Stimulated activated CD8-positive, alpha-beta memory T cell treated with anti-CD3 and anti-CD28 coated beads, Interleukin-15, amount 100 ng/mL, for 4 hours (primary cell): ENCODE measurements at places on chromosomes 16 and 17.

DNA sequence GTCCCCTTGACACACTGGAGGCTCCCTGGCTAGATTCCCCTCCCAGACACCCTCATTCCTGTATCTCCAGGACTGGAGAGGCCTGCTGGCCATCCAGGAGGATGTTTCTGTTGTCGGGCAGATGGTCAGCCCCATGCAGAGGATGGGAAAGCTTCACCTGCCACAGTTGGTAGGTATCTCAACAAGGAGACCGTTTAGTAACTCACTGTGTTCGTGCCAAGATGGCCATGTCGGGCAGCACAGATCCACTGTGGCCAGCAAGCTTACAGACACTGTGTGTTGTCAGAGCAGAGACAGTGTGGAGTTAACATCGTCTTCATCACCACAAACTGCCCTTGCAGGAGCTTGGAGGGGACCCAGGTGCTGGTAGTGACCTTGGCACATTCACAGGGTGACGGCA is 390.9 kb downstream of the SEC14L1 start:
- DNase-seq, result no peak

GRCh38 chr17:15900871-15901270 is 44.1 kb upstream of the ADORA2B start:
- DNase-seq, result no peak

DNA sequence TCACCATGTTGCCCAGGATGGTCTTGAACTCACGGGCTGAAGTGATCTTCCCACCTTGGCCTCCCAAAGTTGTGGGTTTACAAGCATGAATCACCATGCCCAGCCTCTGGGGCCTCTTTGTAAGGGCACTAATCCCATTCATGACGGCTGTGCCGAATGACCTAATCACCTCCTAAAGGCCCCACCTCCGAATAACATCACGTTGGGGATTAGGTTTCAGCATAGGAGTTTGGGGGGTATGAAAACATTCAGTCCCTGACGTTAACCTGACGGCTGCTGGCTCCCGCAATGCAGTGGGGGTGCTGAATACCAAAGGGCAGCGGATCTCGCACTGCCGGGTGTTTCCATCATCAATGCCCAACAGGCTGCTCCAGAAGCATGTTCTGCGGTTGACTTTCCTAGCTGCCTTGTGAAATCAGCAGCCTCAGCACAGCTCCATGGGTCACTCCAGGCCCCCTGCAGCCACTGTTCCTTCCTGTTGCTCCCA is 120.8 kb upstream of the SEC14L1 start:
- DNase-seq, result no peak

- peak; percentile 30 for DNase-seq
Observed at GRCh38 chr17:50199803-50200456, 1.5 kb downstream of the COL1A1 start.

GRCh38 chr17:80577876-80578570 is 33.4 kb downstream of the RPTOR start:
- DNase-seq, result no peak

GRCh38 chr17:41069031-41069430 is 3.4 kb upstream of the KRTAP2-4 start:
- no peak for DNase-seq

DNA sequence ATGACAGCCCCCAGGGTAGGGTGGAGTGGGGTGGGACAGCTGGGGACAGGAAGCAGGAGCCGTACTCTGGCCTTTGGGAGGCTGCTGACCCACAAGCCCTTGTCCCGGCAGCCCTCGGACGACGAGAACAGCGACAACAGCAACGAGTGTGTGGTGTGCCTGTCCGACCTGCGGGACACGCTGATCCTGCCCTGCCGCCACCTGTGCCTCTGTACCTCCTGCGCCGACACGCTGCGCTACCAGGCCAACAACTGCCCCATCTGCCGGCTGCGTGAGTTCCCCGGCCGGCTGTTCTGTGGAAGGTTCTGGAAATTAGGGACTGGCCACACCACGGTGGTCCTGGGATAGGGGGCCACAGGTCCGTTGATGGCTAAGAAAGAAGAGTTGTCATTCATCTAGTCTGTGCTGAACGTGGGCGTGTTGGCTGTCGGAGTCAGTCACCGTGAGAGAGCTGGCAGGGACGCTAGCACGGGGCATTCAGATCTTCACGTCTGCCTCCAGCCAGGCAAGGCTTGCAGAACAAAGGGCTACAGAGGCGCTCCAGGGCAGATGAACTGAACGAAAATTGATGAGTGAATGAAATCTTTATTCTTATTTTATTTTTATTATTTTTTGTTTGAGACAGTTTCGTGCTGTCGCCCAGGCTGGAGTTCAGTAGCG is 19.8 kb upstream of the NUDT16L1 start:
- no peak for DNase-seq

DNA sequence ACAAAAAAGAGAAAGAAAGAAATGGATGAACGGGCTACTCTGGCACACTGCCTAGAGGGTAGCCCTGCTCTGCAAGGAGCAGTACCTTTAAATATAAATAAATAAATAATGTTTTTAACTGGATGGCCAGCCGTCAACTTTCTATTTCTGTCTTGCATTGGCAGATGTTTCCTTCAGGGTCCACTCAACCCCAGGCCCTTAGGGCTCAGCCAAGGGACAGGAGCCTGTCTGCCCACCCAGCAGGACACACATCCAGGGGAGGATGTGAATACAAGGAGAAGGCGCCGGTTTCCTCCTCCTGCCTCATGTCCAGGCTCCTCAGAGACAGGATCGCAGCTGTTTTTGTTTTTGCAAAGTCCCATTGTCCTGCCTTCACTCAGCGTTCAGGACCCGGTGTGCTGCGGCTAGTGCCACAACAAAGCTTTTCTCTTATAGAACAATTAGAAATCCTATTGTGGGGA is 22.6 kb downstream of the TTYH2 start:
- no peak for DNase-seq

DNA sequence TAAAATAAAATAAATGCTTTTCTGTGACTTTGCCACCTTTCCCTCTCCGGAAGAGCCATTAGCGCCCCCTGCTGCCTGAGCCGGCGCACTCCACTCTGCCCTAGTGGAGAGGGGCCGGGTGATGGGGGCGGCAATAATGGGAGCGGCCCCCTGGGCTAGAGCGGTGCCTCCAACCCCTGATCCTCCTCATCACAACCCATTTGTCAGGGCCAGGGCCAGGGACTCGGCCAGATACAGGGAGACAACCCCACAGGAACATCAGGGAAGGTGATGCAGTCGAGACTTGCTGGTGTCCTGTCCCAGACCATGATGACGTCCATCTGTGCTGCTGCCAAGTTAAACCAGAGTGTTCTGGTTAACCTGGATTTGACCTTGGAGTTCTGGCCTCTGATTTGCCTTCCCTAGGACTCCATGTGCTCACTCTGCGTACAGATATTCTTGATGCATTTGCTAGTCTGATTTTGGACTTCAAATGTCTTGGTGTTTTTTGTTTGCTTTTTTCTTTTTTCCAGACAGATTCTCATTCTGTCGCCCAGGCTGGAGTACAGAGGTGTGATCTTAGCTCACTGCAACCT is 46.1 kb upstream of the BPTF start:
- DNase-seq, result no peak

GRCh38 chr16:5025171-5025632 is 8.5 kb downstream of the NAGPA start:
- no peak for DNase-seq

DNA sequence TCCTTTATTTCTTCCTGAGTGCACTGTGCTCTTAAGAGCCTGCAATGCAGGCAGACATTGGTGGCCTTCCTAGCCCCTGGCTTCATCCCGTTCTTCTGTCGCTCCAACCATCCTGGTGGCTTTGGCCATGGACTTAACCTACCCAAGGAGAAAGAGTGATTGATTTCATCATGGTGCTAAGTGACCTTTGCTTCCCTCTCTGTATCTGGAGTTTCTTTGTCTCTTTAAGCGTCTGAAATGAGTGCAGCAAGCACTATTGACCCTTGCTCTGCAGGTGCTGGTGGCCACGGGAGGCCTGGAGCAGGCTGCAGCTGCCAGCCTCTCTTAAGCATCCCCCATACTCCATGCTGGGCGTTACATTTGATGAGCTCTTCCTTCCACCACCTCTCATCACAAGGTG is 60.5 kb downstream of the RAP1GAP2 start:
- no peak for DNase-seq

GRCh38 chr16:82146556-82146955 is 23.5 kb downstream of the MPHOSPH6 start:
- DNase-seq, result no peak

- DNase-seq, result no peak
Observed at GRCh38 chr16:83727018-83727417, 80.8 kb upstream of the HSBP1 start.

GRCh38 chr17:2849327-2849670 is 53.1 kb downstream of the RAP1GAP2 start:
- DNase-seq, result no peak

DNA sequence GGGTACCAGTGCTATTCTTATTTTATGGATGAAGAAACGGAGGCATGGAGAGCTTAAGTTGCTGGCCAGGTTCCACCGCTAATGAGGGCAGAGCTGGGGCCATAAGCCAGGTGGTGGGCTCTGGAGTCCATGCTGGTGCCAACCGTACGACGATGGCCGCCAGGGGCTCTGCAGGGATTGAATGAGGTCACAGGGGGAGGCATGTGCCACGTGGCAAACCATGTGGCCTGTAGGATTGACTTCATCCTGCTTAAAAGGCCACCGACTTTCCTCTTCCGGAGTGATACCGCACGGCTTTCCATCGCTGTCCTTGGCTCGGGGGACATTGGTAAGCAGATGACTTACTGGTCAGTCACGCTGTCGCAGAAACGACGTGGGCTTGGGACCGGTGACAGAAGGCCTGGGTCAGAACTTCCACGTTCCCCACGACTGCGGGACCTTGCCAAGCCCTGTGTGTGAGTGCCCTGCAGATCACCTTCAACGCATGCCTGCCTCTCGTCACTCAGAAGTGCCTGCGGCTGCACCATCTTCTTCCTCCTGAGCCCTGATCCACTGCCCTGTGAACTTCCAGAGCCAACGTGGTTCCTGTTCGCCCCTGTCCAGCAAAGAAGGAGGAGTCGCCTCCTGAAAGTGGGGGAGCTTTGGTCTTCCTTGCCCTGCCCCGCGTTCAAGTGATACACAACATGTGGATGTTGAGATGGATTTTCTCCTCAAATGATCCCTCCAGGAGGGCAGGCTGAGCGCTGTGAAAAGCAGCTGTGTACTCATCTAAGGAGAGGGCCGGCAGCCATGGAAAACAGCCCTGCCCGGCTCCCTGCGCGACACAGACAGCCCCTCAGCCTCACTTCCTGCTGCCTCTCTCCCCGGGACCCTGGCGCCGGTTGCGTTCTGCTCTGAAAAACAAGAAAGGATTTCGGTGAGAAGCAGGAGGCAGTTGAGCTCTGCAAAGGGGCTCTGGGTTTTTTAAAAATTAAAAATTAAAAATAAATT is 176.7 kb downstream of the C16orf95 start:
- DNase-seq, result no peak
